ENCODE measurements at places on chromosomes 1 and 21. TPM values are rescaled to one million over a fixed set of nuclear protein-coding genes. Genes with fewer than 3 reads are reported as not detected.

DNA sequence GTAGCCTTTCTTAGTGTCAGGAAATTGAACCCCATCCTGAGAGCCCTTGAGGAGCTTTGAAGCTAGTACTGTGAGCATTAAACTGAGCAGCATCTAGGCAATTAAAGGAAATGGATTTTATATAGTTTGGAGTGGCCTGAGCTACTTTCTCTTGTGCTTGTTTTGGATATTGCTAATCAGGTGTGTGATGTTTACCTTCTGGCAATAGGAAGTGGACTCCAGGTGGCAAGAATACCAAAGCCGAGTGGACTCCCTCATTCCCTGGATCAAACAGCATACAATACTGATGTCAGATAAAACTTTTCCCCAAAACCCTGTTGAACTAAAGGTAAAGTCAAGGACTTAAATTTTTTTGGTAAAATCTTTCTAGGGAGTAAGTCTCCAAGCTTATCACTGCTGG lies 79.4 kb downstream of the MACF1 start:
- no peak for DNase-seq
- no peak overlapping the region for H3K27ac ChIP-seq
- peaks cover 31% of the 10 kb centered on the region for H3K4me1 ChIP-seq
- no peaks in the 10 kb centered on the region for H3K36me3 ChIP-seq
- H3K4me3 ChIP-seq = no peak overlapping the region

GRCh38 chr1:214791961-214792360 lies 189.0 kb downstream of the CENPF start:
- H3K27me3 ChIP-seq = no peaks in the 10 kb centered on the region
- no peaks in the 10 kb centered on the region for H3K4me1 ChIP-seq
- H3K4me3 ChIP-seq = no peak overlapping the region
- no peak overlapping the region for H3K27ac ChIP-seq

DNA sequence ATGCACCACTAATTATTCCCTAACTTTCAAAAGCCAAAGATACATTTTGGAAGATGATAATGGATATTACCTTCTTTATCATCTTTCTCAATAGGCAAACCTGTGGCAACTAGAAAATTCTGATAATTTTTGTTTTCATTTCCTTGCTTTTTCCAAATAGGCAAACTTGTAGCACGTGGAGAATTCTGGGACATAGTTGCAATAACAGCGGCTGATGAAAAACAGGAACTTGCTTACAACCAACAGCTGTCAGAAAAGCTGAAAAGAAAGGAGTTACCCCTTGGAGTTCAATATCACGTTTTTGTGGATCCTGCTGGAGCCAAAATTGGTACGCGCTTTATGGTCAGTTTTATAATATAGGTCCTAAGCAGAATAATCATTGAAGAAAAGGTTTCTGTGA lies 1.5 kb downstream of the FPGT start:
- no peaks in the 10 kb centered on the region for H3K27me3 ChIP-seq
- no peak for DNase-seq
- H3K27ac ChIP-seq = no peak overlapping the region
- H3K4me1 ChIP-seq = peaks cover 15% of the 10 kb centered on the region
- H3K4me3 ChIP-seq = no peak overlapping the region
- no peaks in the 10 kb centered on the region for H3K36me3 ChIP-seq

The PBX1 gene
- total RNA-seq = 69.0 TPM

The INAVA gene
- total RNA-seq = 42.2 TPM

The MFAP2 gene
- 51.1 TPM for total RNA-seq
